ENCODE measurements at places on chromosomes 6 and 20.

- DNase-seq, result no peak
Measured at GRCh38 chr20:62361799-62362589, 5.1 kb downstream of the LAMA5 start.

- DNase-seq, result no peak
Measured at GRCh38 chr20:36313476-36313875, 7.3 kb downstream of the DLGAP4 start.

DNA sequence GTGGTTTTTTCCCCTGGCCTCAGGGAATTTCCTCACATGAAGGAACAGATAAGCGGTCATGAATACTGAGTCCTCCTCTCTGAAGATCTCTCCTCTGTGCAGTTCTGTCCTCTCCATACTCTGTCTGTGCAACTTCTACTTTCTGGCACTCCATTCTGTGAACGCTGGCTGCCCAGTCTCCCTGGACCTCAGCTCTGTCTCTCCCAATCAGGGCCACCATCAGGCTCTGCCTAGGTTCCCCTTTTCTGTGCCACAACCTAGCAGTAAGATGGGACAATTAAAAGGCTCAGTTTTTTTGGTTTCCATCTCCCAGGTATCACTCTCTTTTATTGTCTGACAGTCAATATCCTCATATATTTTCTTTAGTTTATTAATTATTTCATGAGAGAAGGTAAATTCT is 4.8 kb upstream of the ADGB start:
- DNase-seq, result no peak

DNA sequence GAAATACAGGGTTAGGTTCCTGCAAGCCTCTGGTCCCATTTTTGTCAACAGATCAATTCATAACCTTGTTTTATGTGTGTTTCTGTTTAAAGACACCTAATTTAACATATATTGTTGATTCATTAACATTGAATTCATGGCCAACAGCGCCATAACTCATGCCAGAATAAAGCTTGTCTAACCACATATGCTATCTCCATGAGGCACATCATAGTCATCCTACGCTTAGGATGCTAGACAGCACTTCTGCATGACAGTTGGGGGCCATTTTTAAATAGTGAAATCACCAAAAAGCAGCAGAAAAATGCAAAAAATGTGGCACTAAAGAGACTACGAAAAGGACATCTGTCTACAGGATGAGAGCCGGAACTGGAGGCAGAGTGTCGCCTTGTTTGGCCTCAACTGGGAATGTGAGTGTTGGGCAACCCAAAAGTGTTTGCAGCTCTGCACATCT is 37.9 kb downstream of the TRAM2 start:
- no peak for DNase-seq

DNA sequence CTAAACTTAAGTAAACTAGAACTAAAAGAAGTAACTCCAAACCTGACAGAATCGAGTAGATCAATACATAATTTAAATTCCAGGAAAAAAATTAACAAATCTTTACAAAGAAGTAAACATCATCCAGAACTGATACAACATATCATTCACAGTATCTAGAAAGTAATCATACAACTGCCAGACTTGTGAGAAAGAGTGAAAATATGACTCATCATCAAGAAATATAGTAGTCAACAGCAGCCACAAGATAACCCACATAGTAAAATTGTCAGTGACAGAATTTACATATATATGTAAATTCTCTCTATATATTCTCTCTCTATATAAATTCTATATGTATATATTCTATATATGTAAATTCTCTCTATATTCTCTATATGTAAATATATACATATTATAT is 242.8 kb upstream of the RGS17 start:
- no peak for DNase-seq

GRCh38 chr6:166474721-166475565 is 92.2 kb upstream of the MPC1 start:
- no peak for DNase-seq

- no peak for DNase-seq
Measured at GRCh38 chr6:44002067-44002592, 125.1 kb downstream of the MRPL14 start.

- no peak for DNase-seq
Measured at GRCh38 chr20:63539092-63539430, 1.9 kb upstream of the PTK6 start.

GRCh38 chr6:111591901-111592461 is 13.7 kb downstream of the TRAF3IP2 start:
- no peak for DNase-seq

DNA sequence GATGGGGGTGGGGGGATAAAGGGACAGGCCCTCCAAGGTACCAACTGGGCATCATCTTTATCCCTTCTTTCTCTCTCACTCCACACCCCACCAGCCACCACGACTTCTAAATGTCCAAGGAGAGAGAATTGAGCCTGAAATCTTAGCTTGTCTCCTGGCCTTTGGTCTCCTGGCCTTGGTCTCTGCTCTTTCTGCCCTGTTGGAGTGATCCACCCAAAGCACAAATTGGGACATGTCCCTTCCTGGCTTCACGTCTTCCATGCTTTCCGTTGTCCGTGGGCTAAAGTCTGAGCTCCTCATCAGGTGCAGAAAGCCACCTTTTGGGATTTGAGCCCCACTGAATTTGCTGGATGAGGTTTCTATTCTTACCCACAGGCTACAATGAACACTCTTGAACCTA is 8.4 kb downstream of the ADIG start:
- DNase-seq, result no peak

DNA sequence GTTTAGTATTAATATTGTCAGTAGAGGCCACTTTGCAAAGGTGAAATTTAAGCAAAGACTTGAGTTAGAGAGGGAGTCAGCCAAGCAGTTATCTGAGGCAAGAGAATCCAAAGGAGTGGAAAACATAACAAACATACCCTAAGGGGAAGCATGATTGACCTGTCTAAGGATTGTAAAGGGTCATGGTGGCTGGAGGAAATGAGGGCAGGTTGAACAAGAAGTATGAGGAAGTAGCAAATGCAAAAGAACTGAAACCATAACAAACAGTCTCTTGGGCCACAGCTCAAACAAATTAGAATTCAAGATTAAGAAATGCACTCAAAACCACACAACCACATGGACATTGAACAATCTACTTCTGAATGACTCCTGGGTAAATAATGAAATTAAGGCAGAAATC is 103.2 kb downstream of the FBXO5 start:
- DNase-seq, result no peak

DNA sequence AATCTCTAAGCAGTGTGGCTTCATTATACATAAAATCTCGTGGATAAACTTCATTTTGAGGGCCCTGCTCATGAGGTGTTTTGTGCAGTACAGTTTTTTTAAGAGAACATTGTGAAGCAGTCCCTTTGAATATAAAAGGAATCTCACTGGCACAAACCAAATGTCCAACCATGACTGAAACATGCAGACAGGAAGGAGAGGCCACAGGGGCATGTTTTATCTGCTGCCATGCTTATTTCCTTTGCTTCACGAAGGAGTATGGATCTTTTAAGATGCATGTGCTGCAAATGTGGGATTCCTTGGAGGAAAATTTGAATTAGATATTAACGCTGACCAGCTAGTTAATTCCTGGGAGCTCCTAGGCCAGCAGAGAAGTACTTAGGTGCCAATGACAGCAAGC is 192.3 kb downstream of the DST start:
- no peak for DNase-seq

DNA sequence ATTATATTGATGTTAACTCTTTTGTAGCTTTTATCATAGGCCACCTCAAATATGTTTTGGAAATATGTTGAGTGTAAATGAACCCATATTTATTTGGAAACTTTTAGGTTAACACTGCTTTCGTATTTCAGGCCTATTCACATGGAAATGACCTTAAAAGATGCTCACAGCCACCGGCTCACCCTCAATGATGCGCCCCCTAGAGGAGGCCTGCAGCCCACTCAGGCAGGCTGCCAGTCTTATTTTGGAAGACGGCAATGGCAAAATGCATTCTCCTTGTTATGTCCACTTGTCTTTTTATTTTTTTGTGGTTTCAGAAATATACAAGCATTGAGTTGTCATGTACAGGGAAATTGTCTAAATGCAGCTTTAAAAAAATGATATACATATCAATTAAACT is 869.7 kb downstream of the PHF3 start:
- DNase-seq, result no peak

DNA sequence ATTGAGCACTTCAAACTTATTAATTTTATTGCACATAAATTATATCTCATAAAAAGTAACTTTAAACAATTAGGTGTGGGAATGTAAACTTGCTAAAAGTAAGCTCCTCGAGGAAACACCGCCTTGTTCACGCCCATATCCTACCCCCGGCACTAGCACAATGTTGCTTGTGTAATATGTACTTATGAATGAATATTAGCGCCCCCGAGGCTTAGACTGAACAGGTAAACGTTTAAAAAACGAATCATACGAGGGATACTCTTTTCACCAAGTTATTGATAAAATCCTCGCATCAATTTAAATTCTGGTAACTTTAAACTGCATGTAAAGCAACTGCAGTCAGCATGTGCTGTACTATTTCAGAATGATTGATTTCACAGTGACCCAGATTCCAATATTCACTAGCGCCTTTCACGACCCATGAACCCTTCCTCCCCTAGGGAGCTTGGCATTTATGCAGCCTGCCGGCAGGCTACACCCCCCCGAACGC is 637 bp downstream of the TFB1M start:
- no peak for DNase-seq

DNA sequence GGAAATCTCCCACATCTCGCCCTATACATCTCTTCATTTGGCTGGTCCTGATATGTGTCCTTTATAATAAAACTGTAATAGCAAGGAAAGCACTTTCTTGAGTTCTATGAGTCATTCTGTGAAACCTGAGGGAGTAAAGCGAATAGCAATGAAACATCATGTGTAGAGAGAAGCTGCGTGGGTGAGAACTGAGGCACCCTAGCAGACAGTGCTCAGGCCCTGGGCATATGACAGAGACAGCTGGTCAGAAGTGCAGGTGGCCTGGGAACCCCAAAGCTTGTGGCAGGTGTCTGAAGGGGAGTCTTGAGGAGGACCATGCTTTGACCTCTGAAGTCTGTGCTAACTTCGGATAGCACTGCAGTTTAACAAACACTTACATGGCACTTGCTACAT is 1.3 kb upstream of the BLOC1S5 start:
- no peak for DNase-seq

DNA sequence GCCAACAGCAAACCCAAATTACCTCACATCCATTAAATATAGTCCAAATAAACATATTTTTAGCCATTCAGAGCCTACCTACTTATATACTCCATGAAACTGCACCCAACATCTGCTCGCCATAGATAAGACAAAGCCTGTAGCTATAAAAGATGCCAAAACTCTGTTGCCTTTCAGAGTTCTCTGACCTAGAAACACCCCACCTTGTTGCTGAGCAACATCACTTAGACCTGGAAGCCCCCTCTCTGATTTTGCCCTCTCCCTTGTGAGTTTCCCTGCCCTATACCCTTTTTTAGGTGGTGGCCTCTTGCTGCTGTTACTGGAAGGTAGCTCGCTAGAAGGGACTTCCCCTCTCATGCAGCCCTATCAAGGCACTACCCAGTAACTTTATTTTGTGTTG is 27.7 kb upstream of the FBXL4 start:
- no peak for DNase-seq

- no peak for DNase-seq
Measured at GRCh38 chr6:101980924-101981323, 587.4 kb downstream of the GRIK2 start.

GRCh38 chr6:89707766-89708165 is 69.2 kb upstream of the LYRM2 start:
- DNase-seq, result no peak

- no peak for DNase-seq
Measured at GRCh38 chr6:106136845-106137244, 50.7 kb downstream of the PRDM1 start.

- no peak for DNase-seq
Measured at GRCh38 chr6:149236589-149236988, 80.9 kb upstream of the TAB2 start.

DNA sequence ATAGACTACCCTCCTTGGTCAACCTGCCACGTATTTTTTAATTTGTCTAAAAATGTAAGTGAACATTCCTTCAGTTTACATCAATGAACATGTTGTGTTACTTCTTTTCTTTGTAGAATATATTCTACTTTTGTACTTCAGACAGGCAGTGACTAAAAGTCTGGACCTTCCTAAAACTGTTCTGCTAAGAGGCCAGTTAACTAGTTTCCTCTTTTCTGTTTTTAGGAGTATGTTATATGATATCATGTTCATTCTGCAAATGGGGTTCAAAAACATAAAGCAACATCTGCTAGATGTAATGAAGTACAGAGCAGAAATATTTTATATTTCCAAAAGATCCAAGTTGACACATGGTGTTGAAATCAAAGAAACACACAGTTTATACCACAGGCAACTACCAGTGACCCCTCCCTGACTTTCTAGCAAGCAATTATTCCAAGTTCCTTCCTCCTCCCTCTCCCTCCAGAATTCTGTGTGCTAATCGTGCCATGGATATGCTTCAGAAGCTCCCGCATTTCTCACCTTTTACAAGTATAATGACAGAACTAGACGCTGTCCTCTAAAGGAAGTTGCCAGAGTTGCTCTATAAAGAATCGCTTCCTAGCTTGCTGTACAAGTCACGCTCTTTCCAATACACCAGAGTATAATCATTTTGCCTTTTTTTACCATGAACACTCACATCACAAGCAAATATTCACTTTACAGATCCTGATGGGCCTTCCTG is 64.7 kb downstream of the ARHGAP18 start:
- no peak for DNase-seq

DNA sequence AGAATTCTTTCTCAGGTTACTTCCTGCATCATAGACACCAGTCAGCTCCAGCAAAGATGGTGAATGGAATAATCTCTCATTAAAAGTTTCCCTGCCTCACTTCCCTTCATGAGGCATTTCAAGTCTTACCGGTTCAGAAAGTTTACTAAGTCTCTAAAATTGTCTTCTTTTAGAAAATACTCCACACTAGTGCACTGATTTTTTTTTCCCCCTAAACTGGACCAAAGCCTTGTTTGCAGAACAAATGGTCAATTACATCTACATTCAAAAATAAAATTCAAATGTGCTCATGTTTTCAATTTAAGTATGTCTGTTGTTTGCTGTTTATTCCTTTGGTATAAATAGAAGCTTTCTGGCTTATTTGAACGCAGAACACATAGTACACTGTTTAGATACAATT is 111.2 kb downstream of the GMPR start:
- DNase-seq, result no peak

DNA sequence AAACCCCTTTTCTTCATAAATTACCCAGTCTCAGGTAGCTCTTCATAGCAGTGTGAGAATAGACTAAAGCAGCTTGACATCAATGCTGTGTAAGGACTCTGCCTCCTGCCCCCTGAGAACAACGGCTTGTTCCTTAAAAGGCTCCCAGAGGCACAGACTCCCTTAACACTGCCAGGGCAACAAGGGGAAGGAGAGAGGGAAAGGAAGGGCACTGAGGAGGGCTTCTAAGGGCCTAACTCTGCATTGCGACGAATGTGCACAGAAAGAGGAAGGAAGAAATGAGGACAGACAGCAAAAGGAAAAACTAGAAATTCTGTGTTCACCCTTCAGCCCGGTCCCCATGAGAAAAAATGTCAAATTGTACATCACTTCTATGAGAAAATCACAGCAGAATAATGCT is 74.0 kb downstream of the AGPAT4 start:
- no peak for DNase-seq

- DNase-seq, result no peak
Measured at GRCh38 chr6:101394936-101395335, 1.4 kb downstream of the GRIK2 start.

- DNase-seq, result no peak
Measured at GRCh38 chr20:41655962-41656618, 37.9 kb upstream of the CHD6 start.

All from NCI-H1694 (cell line).